ENCODE measurements at places on chromosomes 5 and 9.
A peak's percentile ranks its signal among the peaks of the same experiment; 100 is the strongest.

DNA sequence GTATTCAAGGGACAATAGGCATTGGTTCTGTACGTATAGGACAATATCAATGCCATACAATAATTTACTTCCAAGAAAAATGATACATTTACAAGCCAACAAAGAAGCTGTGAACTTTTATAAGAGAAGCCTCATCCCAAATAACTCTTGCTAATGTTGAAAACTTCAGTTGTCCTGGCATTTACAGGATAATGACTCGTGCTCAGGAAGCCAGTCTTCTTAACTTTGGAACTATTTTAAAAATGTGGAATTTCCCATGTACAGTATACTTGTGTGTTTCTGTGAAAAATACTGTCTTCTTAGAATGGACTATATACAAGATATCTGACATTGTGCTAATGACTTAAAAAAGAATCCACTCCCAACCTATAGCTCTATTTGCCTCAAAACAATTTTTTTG is 1479.3 kb upstream of the CDH9 start:
- DNase-seq = no peak

DNA sequence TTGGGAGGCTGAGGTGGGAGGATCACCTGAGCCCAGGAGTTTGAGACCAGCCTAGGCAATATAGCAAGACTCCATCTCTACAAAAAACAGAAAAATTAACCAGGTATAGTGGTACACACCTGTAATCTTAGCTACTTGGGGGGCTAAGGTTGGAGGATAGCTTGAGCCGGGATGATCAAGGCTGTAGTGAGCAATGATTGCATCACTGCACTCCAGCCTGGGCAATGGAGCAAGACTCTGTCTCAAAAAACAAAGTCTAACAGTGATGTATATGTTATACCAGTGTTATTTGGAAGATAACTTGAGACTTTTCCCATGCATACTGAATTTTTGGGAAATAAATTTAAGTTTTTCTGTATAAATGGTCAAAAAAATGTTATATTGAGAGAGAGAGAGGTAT is 146.3 kb downstream of the ZCCHC7 start:
- no peak for DNase-seq

DNA sequence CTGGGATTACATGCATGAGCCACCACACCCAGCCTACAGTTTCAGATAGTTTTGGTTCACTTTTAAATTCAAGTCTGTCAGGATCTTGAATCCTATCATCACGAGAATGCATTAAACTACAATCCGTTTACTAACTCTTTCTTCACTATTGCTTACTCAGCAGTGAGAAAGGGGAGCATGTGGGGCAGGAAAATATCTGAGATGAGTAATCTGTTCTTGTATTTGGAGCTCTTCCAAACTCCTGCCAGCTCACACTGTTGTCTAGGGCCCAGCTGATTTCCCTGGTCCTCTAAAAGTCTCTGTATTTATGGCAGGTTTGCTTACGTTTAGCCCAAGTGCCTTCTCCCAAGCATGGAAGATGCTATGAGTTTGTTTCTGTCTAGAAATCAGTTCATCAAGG is 152.2 kb downstream of the FGF18 start:
- DNase-seq = no peak

- no peak for DNase-seq
These were observed 1556.5 kb upstream of the C9orf72 start for GRCh38 chr9:29129763-29130162.

GRCh38 chr5:34791761-34792244 is 47.2 kb upstream of the TTC23L start:
- DNase-seq = no peak

- DNase-seq = no peak
These were observed 78.9 kb downstream of the PLAC8L1 start for GRCh38 chr5:146026307-146027010.

DNA sequence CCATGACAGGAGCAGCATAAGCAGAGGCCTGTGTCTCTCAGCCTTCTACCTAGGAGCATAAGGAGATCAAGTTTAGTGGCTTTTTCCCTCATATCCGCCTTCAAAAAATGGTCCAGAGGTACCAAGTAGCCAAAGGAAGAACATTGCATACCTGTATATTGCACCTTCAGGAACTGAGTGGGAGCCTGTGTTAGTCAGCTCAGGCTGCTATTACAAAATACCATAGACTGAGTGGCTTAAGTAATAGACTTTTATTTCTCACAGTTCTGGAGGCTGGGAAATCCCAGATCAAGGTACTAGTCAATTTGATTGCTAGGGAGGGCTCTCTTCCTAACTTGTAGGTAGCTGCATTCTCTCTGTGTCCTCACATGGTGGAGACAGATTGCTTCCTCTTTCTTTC is 597.4 kb upstream of the PTGER4 start:
- no peak for DNase-seq

DNA sequence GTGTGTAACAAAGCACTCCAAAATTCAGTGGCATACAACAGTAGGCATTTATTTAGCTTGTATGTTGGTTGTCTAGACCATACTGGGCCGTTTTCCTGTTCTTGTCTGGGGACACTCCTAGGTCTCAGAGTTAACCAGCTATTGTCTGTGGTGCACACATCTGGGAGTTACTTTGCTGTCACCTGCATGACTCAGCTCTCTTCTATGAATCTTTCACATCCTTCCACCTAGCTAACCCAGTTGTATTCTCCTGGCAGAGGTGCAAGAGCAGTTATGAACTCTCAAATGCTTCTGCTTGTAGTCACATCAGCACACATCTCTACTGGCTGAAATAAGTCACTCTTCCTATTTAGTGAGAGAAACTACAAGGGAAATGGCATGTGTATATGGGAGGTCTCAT is 138.1 kb downstream of the BAAT start:
- DNase-seq = no peak

DNA sequence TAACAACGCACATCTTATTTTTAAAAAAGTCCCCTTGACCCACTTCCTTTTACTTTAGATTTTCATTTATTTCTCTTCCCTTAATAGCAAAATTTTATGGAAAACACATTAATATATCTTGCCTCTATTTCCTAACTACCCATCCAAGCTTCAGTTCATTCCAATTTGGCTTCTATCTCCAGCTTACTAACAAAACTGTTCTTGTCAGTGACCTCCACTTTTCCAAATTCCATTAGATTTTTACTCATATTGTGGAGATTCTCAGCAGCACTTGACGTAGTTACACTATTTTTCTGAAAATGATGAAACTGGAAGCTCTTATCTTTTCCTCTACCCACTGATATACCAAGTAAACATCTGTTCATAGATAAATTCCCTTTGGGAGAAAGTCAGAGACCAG is 46.5 kb upstream of the ADAMTS19 start:
- DNase-seq = no peak

DNA sequence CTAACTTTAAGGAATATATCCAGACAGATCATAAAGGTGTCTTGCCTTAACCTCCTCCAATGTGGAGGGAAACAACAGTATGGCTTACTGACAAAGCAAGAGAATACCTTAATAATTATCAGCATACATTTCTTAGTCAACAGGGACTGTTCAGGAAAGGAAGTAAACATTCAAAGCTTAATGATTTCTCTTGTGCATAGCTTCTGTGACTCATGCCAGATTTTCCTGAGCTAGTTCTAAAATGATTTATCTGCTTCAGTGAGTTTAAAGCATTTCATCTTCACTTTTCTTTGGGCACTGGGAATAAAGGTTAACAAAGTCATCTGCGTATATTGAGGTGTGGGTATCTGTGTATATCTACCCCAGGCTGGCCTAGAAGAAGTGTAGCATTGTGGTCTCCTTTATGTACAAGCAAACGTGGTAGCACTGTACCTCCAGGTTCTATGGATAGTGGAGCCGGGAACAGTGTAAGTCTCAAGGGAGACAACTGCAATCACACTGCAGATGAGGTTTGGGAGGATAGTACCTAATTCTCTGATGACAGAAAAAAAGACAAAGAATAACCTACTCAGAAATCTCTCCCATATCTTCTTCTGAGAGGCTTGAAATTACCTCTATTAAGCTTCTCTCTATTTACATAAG is 284.1 kb downstream of the HCN1 start:
- no peak for DNase-seq

- DNase-seq = no peak
These were observed 1018.0 kb downstream of the CDH18 start for GRCh38 chr5:18970000-18970399.

GRCh38 chr5:17203329-17204132 is 13.9 kb upstream of the BASP1 start:
- peak; percentile 18 for DNase-seq

- no peak for DNase-seq
These were observed 27.5 kb upstream of the LRRC14B start for GRCh38 chr5:163841-164240.

GRCh38 chr9:83186155-83186737 is 123.3 kb upstream of the RASEF start:
- DNase-seq = no peak

GRCh38 chr5:154755361-154756008 is at the start of gene LARP1:
Gene LARP1, plus strand, starts transcription at chr5:154755377. Its CDS starts 381 bp downstream, at chr5:154755758.
- no peak for DNase-seq

- no peak for DNase-seq
These were observed 189.9 kb upstream of the SMC2 start for GRCh38 chr9:103904242-103904641.

DNA sequence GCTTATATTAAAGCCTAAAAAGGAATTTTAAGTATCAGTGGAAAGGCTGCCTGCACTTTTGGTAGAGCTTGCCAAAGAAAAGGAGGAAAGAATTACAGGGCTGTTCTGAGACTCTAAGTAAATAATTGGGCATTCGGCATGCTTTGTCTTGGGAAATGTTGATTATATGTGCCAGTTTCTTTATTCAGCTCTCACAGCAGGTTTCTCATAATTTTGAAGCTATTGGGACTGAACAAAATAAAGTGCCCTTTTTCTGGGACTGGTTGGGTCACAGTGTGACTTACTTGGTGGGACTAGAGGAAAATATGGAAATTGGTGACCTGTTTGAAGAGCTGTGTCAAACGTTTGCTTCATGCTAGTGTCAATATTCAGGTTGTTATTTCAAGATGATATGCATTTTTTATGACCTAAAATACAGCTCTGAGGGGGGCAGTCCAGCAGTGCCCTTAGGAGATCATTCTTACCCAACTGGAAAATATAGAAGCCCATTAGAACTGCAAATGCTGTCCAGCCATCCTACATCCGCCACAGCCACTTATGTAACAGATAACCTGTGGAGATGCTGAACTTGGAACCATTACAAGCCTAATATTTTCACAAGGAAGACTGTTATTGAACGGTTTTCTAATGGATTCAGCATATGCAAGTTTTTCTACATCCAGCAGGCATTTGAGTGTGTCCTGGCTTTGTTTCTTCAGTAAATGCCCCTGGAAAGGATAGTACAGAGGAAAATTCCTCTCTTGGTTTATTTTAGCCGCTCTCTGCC is 122.4 kb downstream of the SNCAIP start:
- no peak for DNase-seq

DNA sequence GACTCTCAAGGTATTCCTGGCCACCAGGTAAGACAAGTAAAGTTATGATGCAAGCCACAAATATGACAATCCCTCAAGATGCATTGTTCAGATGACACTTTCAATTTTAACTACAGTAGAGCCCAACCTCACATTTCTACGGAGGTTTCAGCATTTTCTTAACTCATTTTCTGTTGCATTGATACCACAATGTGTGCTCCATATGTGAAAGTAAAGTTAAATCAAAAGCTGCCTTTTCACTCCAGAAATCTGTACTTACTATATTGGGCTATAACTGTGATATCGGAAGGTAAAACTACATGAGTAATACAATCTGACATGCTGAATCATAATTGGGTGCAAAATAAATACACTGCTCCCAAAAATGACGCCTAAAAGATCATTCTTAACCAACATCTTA is 333.6 kb upstream of the MEF2C start:
- no peak for DNase-seq

GRCh38 chr5:16755641-16756040 is 138.8 kb upstream of the RETREG1 start:
- no peak for DNase-seq

DNA sequence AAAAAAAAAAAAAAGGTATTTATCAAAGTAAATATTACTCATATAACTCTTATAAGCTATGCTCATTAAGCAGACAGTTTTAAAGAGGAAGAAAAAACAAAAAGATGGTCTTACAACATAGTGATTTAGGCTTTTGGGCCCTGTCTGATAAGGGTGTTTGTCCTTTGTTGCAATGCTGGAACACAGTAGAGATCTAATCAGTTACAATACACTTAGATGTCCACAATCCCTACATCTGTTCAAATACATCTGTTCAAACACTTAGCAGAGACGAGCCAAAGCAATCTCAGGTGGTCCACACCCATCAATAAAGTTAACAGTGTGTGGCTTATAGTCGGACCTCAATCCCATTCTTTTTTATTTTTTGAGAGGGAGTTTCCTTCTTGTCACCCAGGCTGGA is 11.0 kb downstream of the PRXL2C start:
- DNase-seq = no peak

DNA sequence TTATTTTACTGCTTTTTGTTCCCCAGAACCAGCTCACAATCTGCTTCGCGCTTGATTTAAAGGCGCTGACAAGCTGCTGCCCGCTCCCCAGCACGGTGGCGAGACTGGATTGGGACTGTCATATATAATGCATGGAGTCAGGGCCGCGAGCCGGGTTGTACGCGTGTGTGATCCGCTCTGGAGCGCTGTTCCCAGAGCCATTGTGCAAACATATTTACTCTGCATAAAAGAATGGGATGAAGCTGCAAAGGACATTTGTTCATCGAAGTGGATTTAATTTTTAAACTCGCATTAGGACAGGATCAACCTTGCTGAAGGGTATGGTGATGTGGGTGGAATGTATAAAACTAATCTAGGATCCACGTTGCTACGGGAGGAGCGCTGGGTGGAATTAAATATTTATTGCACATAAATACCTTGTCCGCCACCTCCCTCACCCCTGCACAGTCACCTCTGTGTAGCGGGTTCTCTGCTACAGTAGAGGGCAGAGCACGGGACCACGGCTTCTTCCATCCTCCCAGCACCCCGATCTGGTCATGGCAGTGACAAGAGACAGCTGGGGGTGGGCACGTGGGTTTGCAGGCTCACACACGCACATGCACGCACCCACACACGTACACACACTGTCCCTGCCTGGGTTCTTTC is 18.1 kb upstream of the FCN1 start:
- DNase-seq = no peak

- DNase-seq = no peak
These were observed 31.4 kb upstream of the PDZD2 start for GRCh38 chr5:31607546-31607945.

DNA sequence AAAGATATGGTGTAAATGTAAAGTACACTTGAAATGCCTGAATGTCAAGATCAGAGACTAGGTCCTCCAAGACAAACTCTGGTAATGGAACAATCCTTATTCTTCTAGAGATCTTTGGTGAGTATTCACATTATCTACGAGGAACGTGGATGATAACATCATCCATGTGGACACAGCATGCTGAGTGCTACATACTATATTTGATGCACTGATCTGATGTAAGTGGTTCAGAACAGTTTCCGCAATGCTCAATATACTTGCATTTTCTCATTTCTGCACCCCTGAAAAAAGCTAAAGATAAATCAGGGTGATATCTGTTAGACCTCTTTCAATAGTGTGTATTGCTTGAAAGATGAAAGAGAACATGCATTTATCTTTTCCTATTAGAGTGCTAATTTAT is 226.8 kb downstream of the EFNA5 start:
- DNase-seq = no peak
